CD4-positive, alpha-beta T cell treated with Interleukin-4 for 4 hours (primary cell): ENCODE measurements at places on chromosomes 6 and 20.

GRCh38 chr6:143018955-143019354, 41.7 kb upstream of the AIG1 start:
- DNase-seq = no peak

DNA sequence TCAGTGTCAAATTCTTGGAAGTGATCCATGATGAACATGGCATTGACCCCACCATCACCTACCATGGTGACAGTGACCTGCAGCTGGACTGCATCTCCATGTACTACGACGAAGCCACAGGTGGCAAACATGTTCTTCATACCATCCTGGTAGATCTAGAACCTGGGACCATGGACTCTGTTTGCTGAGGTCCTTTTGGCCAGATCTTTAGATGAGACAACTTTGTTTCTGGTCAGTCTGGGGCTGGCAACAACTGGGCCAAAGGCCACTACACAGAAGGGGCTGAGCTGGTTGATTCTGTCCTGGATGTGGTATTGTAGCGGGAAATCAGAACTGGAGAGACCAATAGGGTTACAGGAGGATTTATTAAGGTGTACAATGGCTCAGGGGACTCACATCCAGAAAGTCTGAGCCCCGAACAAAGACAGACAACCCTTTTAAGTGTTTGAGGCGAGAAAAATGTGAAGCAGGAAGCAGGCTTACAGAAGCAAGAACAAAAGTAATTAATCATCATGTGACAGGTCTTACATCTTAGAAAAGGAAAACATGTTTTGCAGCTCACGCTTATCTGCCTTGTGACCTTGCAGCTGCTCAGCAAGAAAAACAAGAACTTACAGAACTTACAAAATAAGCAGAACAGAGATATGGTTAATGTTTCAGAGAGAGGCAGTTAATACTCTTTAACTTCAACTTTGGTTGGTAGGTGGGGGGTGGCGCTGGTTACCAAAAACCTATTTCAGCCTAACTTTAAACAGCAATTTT, 58.8 kb upstream of the MOCS1 start:
- no peak for DNase-seq

DNA sequence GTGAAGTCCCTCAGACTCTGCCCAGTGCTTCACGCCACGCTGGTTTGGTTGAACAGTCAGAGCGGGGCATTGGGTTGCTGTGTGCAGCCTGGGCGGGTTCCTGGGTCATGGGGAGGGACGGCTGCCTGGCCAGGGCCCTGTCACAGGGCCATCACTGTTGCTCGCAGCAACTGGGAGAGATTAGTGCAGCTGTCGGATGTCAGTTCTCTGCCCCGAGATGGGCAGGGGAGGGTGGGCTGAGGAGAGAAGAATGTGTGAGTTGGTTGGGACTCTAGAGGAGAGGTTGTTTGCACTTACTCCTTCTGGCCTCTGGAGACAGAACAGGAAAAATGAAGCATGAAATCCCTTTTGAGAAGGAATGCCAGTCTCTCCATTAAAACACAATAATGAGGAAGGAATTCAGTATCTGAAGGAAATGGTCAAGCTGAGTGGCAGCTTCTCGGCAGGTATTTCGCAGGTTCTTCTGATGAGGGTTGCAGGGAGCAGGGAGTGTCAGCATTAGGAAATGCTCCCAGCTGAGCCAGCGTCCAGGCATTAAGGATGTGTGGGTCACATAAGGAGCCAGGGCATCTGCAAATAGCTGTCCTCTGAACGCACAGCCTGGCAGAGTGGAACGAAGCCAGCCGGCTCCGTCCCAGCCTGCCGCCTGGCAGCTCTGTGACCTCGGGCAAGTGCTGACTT, 95.9 kb downstream of the SSR1 start:
- no peak for DNase-seq

DNA sequence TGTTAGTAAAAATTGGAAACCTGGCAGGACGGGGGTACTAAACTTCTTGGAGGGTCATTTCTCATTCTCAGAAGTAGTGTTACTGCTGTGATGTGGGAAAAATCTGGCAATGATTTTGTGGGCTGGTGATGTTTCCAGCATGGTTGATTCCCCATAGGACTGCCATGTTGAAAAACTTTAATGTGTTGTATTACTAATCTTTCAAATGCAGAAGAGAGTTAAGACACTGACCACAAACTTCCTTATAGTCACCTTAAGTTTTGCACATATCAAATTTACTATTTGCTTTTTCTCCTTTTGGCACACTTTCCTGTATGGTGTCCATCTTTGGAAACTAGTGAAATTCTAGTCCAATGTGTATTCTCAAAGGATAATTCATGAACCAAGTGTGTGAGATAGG, 236.2 kb upstream of the TAB2 start:
- no peak for DNase-seq

DNA sequence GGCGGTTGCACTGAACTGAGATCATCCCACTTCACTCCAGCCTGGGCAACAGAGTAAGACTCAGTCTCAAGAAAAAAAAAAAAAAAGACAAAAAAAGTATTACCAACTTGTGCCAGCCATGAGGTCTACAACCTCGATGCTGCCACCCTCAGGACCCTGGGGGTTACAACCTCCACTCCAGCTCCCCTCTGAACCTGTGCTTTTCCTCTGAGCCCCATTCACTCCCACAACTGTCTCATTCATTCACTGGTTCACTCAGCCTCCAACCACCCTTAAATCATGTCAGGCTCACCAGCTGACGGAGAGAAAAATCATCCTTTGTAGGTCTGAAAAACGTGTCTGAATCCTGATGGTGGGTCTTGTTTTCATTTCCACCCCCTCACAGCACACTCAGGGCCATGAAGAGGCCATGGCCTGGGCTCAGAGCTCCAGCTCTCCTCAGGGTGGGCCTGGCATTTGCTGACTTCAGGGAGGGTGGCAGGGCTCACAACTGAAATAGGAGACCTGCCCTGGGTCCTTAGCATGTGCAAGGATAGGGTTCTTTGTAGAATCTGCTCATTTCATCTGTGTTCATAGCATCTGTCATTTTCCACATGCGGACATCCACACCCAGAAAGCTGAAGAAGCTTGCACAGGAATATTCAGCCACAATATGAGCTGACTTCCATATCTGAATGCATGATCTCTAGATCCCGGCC, 1.9 kb upstream of the ULBP1 start:
- no peak for DNase-seq

DNA sequence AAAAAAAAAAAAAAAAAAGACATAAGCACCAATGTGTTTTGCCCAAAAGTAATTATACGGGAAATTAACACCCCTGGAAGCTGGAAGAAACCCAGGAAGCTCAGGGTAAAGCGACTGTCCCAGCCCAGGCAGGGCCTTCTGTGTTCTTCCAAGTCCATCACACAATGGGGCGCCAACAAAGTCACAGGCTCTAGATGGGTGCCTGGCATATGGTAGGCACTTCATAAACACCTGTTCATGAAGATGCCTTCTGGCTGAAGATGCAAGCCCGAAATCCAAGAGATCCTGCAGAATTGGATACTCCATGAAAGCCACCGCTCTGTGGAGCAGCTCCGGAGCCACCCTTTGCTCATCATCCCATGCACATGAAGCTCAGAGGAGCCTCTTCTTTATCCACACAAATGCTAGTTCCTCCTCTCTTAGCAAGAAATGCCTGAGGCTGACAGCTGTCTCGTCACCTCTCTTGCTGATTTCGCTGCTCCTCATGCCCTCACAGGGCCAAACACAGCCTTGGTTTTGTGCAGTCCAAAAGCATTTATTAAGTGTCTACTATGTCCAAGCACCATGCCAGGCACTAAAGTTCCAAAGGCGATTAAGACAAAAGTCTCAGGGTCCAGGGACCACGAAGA, 76.6 kb downstream of the TRERF1 start:
- DNase-seq = no peak

DNA sequence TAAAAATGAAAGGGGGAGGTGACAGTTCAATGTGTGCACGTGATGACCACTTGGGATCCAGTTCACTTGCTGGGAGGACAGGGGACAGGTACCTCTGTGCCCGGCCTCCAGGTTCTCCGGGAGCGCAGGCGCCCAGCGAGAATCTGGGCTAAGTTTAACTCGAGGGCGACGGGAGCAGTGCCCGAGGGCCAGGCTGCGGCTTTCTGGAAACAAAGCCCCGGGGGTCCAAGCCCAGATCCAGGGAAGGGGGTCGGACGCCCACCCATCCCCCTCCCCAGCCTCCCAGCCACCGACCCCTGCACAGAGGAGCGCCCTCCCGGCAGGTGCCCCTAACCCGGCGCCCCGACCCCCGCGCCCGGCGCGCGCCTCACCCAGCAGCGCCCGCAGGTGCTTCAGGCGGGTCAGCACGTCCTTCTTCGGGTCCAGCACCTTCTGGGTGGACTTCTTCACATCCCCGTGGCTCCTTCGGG, 405 bp downstream of the RALGAPA2 start:
- DNase-seq = no peak

DNA sequence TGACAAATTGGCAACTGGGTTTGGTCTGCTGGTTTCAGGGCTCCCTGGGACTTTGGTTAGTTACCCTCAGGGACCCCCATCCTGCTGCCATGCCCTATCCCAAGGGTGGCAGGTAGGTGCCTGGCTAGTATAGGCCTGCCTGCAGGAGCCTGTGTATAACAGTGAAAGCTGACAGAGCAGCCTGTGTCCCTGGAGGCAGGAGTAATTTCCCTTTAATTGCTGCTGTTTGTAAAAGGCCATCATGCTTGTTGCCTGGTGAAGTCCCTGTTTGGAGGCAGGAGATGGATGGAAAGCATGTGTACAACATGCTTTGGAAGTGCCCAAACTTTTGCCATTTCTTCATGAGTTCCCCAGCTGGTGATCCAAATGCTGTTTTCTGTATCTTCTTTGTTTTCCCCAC, 30.1 kb downstream of the CMTR1 start:
- DNase-seq = no peak

- DNase-seq = peak; percentile 52
Measured at GRCh38 chr6:156776470-156776839, 723 bp upstream of the ARID1B start.

DNA sequence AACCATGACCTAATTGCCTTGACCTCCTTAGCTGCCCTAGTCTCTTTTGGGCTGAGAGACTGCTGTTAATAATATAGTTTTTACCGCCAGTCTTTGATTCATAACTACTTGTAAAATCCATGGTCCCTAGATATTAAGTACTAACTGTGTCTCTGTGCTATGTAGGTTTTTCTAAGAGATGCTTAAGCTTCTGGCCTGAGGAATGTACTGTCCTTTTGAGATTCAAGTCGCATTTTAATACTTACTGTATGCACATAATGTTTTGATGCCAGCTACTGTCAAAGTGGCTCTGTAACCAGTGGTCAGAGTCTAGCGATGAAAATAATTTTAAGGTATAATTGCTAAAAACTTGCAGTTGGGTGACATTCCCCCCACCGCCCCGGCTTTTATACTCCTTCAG, 2.1 kb downstream of the AKAP12 start:
- no peak for DNase-seq

DNA sequence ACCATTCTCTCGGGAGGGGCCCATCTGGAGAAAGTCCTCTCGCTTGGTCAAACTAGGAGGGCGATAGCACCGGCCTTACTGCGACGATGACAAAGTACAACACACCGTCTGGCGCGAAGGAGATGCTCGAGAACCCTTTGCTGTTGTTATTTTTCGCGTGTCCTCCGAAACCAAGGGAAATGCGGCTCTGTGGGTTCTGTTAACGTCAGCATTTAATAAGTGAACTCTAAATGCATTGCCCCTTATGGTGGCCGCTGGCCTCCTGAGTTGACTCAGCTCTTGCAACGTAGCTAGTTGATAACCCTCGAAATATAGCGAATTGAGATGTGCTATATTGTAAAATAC, 577 bp upstream of the SCAND1 start:
- peak; percentile 29 for DNase-seq

- DNase-seq = no peak
Measured at GRCh38 chr6:48067148-48067712, 43.8 kb downstream of the PTCHD4 start.

- no peak for DNase-seq
Measured at GRCh38 chr20:32912688-32913087, 54.0 kb downstream of the EFCAB8 start.

DNA sequence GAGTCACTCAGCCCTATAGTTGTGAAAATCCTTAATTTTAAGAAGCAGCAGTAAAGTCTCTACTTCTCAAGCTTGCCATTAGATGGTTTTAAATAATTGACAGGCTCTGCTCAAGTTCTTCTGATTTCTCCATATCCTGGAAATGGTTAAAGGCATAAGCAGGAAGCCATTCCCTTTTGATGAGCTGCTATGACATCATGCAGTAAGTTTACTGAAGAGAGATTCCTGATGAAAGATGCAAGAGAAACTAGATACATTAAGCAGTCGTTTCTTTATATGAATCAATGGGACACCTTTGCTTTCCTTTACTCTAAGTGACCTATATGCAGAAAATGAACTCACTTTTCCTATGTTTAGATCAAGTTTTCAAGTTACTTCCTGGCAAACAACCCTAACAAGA, 9.8 kb downstream of the POPDC3 start:
- DNase-seq = no peak

DNA sequence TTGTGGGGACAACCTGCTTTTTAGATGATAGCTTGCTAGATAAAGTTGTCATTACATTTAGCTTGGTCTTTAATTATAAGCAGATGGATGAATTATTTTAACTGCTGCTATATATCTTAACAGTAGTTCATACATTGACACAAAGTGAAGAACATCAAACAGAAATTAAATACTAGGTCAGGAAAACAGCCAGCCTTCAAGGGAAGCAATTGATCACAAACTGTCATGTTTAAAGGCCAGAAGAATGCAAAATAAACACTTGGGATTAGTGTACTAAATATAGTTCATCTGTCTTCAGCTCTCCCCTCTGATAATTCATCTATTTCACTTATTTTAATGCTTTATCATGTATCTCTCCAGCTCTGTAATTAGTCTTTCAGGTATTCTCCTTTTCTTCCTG, 225.1 kb upstream of the FERMT1 start:
- no peak for DNase-seq

GRCh38 chr6:108364470-108364869, 69.6 kb downstream of the AFG1L start:
- DNase-seq = no peak

- DNase-seq = no peak
Measured at GRCh38 chr6:107602321-107603005, 112.5 kb downstream of the SOBP start.

DNA sequence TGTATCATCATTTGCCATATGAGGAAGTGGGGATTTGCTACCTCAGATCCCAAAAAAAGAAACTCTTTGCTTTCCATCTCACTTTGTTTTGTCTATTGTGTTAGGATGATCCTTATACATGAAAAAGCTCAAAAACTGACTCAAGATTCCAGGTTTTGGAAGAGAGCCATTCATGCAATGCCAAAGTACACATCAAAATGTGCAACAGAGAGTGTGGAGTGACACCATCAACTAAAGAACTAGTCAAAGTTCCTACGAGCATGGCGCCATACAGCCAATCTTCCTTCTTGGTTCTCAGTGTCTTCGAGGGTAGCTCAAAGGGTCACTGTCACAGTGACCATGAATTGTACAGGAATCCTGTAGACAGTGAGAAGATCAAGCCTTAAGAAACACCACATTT, 255.8 kb upstream of the SASH1 start:
- DNase-seq = no peak

GRCh38 chr6:142721215-142721920, 223.6 kb downstream of the HIVEP2 start:
- no peak for DNase-seq

GRCh38 chr6:56759521-56759920, 116.8 kb upstream of the DST start:
- DNase-seq = no peak

- peak; percentile 93 for DNase-seq
Measured at GRCh38 chr6:118709859-118710350, 58.5 kb upstream of the CEP85L start.
